ENCODE measurements at places on chromosomes 16 and 17.
A peak's percentile ranks its signal among the peaks of the same experiment; 100 is the strongest.

DNA sequence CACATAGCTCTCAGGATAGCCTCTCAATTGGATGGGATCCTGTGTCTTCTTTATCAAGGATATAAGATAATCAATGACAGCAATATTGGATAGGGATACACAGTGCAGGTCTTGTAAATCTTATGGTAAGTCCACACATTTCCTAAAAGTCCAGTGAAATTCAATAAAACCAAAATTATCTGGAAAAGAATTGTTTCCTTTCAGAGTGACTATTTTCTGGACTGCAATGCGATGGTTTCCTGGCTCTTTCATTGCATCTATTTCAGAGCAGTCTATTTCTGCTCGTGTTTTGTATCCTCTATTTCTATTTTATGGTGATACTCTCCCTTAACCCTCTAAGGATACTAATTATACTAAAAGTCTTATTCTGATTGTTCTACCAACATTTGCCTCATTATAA is 24.3 kb upstream of the MON1B start:
- no peak for DNase-seq

DNA sequence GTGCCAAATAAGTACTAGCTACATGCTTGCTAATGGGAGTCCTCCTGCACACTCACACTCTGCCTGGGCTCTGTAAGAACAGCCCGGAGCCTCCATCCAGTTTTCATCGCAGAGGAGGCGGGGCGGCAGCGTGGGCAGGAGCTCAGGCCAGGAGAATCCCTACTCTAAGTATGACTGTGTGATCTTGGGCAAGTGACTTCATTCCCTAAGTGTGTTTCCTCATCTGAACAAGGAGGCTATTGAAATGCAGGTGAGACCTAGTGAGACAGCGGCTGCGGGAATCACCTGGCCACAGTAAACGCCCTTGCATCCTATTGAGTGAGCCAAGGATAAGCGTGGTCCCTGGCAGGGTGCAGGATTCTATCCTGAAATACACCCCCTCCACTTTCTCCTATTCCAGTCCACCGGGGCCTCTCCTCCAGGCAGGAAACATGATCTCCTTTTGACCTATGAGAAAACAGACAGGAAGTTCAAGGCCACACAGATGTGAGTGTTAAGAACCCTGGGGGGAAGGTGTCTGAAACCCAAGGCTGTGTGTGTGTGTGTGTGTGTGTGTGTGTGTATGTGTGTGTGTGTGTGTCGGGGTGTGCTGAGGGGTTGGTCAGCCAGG is 5.2 kb upstream of the RAI1 start:
- DNase-seq = peak; percentile 83

DNA sequence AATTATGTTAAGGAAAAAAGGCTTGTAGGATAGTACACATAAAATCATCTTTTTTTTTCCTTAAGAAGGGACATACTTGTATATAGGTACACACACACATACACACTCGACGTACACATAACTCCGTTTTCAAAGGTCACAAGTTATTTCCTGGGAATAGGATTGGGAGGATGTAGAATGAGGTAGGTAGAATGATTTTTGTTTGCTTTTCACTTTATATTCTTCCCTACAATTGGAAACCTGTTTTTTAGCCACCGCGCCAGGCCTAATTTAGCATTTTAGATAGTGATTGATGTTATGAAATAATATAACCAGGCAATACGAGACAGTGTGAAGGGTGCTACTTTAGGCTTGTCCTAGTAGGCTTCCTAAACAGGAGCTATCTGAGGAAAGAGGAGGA is 1.8 kb upstream of the HAPSTR1 start:
- no peak for DNase-seq

GRCh38 chr16:8798174-8798527 is 512 bp downstream of the PMM2 start:
- no peak for DNase-seq

DNA sequence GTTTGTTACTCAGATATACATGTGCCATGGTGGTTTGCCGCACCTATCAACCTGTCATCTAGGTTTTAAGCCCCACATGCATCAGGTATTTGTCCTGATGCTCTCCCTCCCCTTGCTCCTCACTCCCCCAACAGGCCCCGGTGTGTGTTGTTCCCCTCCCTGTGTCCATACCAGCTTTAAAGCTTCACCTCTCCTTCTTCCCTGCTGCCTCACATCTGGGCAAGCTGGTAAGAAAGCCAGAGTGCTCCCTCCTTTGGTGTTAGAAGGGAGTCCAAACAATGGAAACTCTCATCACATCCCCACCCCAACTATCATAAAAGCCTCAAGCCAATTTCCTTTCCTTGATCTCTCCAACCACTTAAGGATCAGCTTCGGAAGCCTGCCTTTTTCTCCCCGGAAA is 1115.6 kb upstream of the GOT2 start:
- DNase-seq = no peak
